Spinal cord (tissue), 10 donors: ENCODE measurements at places on chromosomes 5 and 9.
A peak's percentile ranks its signal among the peaks of the same experiment; 100 is the strongest.

- peak; percentile 19 for DNase-seq
Measured at GRCh38 chr5:149228618-149229297, 42.9 kb upstream of the AFAP1L1 start.

- no peak for DNase-seq
Measured at GRCh38 chr5:119743927-119744326, 114.6 kb downstream of the FAM170A start.

GRCh38 chr5:133635051-133635450, 22.7 kb upstream of the FSTL4 start:
- DNase-seq = peak; percentile 2

- DNase-seq = no peak
Measured at GRCh38 chr9:98121058-98121457, 2.0 kb upstream of the TRIM14 start.

- DNase-seq = no peak
Measured at GRCh38 chr5:51960617-51961121, 577.4 kb downstream of the ISL1 start.

GRCh38 chr5:129217179-129217578, 122.6 kb downstream of the ISOC1 start:
- no peak for DNase-seq

DNA sequence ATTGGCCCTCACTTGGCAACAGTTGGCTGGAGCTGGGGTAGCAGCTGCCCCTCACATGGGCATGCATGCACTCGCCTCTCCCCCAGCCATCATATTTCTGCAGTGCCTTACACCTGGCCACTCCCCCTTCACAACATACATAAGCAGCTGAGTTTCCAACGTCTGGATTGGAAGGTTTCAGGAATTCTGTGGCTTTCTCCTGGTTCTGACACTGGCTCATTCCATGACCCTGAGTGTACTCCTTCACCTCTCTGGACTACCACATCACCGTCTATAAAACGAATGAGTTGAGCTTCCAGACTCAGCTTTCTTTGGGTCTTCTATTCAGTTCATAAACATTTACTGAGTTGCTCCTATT, 84.3 kb downstream of the GALNT10 start:
- DNase-seq = no peak

DNA sequence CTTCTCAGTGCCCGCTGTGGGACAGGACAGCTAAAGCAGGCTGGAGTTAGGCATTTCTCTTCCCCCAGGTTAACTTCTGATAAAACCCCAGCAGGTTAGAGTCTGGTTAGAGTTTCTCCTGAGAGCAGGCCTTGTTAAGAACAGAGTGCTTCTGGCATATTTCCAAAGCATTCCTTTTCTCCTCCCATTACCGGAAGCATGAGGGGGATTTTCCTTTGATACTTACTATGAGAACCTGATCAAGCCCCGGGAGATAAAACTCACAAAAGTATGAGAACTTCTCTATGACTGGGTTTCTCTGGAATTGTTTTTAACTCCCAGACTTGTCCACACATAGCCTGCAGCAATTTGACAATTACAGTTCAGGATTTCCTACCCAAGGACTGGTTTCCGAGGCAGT, 77.4 kb upstream of the MAST4 start:
- DNase-seq = no peak

DNA sequence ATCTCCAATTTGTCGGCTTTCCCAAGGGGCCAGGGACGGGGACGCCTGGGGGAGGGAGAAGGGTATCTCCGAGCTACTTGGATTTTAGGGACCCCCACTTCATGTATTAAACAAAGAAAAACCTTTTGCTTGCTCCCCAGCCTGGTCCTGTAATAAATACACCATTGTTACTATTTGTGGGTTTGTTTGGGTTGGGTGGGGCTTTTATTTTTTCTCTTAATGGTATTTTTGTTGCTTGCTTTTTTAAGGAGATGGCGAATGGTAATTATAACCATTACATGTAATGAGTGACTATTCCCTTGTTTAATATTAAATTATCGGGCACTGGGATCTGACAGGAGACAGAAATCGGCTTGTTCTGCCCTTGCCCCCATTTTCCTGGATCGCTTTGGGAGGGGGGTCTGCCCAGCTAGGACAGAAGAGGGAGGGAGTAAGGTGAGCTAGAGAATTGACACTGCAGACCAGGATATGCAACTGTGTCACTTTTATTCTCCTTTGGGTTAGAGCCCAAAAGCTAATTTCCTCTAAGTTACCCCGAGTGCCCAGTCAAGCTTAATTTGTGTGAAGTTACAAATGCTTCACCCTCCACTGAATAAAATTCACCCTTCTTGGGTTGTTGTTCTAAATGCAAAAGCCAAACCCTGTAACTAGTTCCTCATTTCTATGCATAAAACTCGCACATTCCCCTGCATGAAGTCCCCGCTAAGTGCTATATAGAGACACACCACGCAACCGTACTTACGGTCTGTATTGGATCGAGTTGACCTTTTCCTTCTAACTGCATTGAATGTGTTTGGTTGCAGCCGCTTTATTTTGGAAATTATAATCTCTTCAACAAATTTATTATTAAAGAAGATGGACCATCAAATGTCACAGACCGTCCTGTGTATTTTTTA, 1.6 kb upstream of the ZNF608 start:
- no peak for DNase-seq

DNA sequence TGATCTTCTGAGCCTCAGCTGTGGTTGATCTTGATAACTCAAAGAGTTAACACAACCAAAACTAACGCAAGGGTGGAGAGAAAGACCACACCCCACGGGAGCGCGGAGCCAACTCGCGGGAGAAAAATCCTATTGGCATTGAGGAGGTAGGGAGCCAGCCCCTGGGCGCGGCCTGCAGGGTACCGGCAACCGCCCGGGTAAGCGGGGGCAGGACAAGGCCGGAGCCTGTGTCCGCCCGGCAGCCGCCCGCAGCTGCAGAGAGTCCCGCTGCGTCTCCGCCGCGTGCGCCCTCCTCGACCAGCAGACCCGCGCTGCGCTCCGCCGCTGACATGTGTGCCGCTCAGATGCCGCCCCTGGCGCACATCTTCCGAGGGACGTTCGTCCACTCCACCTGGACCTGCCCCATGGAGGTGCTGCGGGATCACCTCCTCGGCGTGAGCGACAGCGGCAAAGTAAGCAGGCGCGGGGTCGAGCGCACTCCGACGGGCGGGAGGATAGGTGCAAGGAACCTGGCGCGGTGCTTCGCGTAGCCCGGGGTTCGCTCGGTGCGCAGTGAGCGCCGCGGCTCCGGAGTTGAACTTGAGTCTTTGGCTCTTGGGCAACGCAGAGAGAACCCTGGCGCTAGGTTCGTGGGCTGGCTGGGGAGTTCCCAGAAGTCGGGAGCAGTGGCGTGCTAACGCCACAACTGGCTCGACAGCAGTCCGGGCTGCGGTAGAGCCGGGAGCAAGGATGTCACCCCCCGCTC, at the start of gene GDA:
Gene GDA (plus strand): TSS at position 210 of the 745 bp plus-strand sequence. CDS start 120 bp downstream, at position 330.
- DNase-seq = no peak

GRCh38 chr5:148418511-148418910, 34.8 kb downstream of the FBXO38 start:
- DNase-seq = no peak

- no peak for DNase-seq
Measured at GRCh38 chr5:73901043-73901442, 275.0 kb downstream of the ARHGEF28 start.

- no peak for DNase-seq
Measured at GRCh38 chr5:142290577-142291299, 34.1 kb downstream of the SPRY4 start.

DNA sequence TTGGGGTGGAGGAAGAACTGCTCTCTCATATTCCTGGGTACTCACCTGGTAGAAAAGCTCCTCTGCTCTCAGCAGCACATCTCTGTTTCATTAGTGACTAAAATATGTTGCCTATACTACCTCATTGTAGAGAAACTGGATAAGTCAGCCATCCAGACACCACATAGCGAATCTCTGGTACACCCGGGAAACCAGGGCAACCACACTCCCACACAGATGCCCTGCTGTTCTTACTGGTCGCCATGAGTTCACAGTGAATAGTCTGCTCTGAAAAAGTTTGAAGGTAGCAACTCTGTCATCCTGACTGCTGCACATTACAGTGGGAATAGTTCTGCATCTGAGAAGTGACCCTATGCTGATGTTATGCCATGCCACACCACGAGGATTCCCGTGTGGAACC, 135.0 kb downstream of the ENTREP1 start:
- DNase-seq = no peak

GRCh38 chr9:89528540-89528939, 30.6 kb upstream of the SEMA4D start:
- DNase-seq = no peak

- DNase-seq = no peak
Measured at GRCh38 chr5:179355976-179356974, 11.0 kb upstream of the ADAMTS2 start.

DNA sequence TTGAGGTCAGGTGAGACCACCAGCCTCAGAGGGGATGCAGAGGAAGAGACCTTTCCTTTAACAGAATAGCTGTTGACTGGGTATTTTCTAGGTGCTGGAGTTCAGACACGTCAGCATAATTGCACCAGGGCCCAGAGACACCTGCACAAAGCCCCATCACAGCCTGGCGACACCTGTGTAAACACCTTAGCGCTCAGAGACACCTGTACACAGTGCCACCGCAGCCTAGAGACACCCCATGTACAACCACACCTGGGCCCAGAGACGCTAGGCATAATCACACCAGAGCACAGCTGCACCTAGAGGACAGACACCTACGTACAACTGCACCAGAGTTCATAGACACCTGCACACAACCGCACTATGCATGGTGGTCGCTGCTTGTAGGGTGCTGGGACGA, 1.0 kb downstream of the TRIP13 start:
- no peak for DNase-seq

- DNase-seq = peak; percentile 92
Measured at GRCh38 chr5:112146323-112147226, 272.5 kb downstream of the EPB41L4A start.

GRCh38 chr9:93319301-93319991, 132.0 kb upstream of the FAM120A start:
- no peak for DNase-seq

- DNase-seq = no peak
Measured at GRCh38 chr9:90659650-90660364, 17.2 kb upstream of the DIRAS2 start.

DNA sequence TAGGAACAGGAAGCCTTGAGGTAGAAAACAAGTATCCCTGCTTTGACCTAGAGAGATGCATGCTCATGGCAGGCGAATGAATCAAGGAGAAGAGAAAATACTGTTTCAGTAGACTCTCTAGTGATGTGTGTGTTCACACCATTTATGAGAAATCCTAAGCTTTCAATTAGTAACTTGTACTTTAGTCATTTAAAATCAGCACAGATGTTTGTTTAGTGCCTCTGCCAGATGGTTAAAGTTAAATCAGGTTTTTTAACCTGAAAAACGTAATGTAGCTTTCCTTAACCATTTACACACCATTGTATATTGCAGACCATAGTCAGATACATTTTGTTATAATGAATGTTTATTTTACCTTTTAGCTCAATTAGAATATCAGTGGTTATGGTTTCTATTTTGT, 5.0 kb downstream of the TJP2 start:
- no peak for DNase-seq

DNA sequence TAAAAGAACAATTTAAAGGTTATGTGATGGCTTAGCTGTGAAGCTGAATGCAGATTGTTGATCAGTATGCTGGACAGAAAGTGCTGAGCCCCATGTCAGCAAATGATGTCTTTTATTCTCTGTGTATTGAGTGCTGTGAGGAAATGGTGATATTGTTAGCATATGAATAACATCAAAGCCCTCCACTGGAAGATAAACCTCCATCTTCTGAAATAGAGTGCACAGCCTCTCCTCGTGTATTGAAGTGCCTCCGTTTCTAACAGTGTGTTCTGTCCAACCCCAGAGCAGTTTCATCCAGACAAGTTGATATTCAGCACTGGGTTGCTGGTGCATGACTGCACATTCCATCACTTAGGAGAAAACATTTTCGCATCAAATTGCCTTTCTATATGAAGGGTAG, 242.9 kb downstream of the CSNK1G3 start:
- peak; percentile 54 for DNase-seq

DNA sequence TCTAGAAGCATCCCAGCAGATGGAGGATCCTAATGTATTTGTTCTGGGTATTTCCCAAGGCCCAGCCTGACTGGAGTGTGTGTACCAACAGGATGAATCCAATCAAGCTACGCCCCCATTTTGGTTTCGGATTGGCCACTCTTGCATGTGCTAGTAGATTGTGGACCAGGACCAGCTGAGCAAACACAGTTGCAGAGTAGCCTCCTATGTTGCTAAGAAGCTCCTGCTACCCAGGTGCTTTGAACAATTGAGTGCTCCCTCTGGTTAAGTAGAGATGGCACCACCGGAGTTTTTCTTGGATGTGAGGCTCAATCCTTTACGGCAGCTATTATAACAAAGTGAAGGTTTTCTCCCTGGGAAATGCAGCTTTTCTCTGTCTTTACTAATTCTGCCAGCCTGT, 204.5 kb downstream of the NTRK2 start:
- no peak for DNase-seq

DNA sequence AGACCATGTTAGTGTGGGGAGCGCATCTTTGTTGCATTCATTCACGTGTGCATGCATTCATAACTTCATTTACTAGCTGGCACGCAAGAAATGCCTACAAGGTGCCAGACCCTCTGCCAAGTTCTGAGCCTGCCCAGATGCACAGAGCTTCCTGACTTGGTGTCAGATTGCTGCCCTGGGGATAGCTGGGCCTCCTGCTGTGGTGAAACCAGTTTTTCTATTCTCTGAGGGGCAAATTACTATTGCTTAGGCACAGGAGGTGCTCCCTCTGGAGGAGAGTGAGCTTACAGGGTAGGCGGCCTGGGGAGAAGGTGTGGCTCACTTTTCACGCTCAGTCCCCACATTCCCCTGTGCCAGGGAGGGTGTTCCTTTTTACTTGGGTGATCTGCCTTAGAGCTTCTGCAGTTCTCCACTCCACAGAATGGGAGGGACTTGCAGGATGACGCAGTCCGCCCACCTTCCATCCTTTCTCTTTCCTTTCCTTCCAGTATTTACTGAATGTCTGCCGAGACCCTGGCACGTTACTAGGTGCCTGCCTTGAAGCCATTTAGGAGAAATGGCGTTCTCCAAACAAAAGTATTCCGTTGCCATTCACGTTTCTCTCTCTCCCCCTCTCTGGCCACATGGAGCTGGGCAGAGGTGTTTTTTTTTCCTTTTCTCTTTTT, 27.9 kb upstream of the CTNNA1 start:
- peak; percentile 69 for DNase-seq

DNA sequence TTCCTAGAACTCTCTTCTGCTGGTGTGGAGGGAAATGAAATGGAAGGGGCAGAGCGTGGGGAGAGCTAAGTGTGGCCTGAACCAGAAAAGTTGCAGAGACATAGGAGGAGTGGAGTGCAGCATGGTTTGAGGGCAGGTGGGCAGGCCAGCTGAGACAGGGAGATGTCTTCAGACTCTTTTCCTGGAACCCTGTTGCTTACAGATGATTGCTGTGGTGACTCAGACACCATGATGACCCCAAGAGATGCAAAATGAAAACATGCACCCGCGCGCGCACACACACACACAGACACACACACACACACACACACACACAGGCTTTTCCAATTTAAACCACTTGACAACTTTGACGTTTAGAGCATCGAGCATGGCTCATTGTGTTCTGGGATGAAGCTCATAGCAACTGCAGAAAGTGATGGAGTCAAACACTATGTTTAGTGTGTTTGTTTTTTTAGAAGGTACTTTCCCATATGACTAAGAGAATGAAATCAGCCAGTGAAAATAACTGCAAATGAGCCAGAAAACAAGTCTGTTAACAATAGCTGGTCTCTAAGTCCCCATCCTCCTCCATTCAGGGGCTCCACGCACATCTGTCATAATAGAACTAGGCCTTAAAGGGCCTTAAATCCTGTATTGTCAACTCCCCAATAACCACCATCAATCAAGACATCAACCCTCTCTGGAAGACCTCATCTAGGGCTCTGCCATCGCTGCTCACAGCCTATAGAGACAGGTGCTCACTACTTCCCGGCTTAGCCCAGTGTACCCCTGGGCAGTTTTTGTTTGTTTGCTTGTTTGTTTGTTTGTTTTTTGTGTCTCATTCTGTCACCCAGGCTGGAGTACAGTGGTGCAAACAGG, 9.6 kb downstream of the TMOD1 start:
- no peak for DNase-seq
